Amniotic epithelial cell (primary cell): ENCODE measurements at places on chromosomes 4 and X.

DNA sequence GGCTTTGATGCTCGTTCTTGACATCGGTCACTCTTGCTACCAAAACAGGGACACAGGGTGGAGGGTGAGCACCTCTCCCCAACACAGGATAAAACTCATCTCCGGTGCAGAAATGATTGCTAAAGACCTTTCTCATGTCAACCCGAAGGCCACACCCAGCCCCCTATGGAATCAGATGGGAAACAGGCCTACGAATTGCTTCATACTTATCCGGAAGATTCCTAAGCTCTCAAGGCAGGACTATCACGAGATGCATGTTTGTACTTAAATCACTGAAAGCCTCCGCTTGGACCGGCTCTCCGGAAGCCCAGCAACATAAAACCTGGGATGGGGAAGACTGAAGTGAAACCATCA lies 74.9 kb downstream of the MTMR1 start:
- DNase-seq: peak; percentile 96

- DNase-seq: peak; percentile 64
Measured at GRCh38 chr4:41154814-41155177, 59.5 kb downstream of the APBB2 start.

DNA sequence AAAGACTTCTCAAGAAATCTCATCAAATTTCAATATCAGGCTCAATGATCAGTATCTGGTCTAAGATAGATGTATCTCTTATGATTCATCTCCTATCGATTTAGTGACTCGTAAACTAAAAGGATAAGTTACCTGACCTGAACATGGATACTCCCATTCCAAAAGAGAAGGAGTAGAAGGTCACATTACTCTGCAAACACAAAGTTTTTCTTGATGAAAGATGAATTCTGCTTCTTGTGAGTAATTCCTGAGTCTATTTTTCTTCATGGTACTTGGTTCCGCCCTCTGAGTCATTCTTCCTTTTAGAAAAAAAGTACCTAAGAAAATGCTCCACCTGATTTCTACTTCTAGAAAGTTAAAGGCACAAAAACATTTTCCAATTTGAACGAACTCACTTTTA lies 223.1 kb upstream of the SLIT2 start:
- no peak for DNase-seq

- no peak for DNase-seq
Measured at GRCh38 chr4:73803213-73803612, 33.3 kb upstream of the CXCL6 start.

DNA sequence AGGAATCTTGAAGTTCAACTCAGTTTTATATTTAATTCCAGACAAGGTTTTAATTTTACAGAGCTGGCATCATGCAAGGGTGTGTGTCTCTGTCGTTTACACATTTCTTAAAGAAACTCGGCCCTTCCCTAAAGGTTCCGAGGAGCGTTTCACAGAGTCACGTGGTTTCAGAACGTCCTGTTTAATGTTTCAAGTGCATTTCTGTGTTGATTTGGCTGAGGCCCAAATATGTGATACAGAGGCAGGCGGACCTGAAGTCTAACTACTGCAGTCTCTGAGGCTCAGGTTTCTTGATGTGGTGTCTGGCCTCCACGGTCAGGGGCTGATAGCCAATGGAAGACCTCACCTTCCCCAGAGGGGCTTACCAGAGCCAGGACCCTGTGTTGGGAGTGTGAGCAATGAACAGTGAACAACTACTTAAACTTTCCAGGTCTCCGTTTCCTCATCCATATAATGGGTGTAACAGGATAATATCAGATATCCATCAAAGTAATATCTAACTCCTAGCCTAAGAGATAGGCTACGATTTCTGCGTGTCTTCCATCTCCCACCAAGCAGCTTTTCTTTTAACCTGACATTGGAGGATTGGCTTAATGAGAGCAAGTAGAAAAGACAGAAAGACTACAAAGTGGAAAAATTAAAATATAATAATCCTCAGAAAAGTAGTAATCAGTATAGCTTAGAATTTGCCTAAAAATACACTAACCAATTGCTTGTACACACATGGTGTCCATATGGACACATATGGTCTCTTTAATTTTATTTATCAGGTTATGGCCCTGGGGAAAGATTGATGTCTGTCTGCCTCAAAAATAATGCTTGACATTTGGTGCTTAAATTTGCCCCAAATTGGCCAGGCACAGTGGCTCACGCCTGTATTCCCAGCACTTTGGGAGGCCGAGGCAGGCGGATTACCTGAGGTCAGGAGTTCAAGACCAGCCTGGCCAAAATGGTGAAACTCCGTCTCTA lies 50.0 kb upstream of the TRIM2 start:
- peak; percentile 77 for DNase-seq

DNA sequence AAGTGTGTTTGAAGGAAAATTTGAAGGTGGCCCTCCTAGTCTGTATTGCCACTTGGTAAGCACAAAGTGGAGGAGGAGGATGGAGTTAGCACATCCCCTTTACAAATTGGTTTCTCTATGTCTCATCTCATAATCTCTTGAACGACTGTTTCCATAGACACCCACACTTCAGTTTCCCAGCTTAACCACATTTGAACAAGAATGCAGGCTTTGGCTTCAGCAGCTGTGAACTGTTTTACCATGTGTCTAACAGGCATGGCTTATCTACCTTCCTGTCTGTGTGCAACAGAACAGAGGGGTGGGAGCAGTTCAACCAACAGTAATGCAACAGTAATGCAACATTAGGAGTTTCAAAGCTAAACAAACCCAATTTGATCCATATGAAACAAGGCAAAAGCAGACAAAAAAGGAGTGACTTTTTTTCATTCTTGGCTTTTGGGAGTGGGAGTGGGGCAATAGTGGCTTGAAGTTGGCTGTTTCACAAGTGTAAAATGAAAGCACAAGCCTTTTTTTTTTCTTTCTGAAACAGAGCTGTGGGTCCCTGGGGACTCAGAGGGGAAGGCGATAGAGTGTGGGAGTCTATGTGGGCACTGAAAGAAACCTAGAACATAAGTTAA lies 108.0 kb downstream of the ITM2A start:
- DNase-seq: no peak

DNA sequence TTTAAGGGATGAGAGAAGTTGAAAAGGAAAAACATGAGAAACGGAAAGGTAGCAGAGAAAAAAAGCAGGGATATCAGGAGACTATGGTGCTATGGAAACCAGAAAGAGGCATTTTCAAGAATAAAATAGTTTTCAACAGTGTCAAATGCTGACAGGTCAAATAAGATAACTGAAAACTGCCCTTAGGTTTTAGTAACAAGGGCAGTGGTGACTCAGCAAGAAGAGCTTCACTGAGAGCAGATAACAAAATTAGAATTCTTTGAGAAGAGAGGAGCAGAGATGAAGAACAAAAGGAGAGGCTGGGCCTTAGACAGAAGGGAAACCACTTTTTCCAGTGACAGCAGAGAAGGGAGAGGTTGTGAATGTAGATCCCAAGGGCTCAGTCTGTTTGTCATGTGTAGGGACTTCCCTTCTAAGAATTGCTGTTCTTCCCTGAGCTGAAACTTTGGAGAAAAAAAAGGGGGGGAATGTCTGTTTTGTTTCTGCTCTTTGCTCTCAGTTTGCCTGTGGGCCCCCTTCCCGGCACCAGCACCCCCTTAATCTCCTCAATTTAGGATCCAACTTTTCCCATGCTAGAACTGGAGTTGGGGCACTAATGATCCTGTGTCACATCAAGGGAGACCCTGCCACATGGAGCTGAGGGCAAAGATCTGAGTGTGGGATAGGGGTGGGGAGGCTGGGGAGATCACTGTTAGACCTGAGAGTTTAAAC lies 26.8 kb upstream of the MAGEA10 start:
- DNase-seq: no peak

GRCh38 chr4:107330916-107331315 lies 294.8 kb upstream of the DKK2 start:
- DNase-seq: no peak

DNA sequence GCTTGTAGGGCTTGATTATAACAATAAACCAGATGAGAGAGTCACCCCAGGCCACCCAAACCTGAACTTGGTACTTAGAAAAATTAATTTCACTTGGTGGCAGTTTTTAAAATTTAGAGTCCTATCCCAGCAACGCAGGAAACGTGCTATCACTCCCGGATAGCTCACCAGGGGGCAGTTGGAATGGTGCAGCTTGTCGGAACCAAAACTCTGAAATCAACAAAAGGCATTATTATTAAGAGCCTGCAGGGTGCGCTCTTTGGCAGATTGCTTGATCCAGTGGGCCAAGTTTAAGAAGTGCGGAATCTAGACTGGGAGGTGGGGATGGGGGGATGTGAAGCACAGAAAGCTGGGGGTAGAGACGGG lies 2.4 kb downstream of the FRAS1 start:
- peak; percentile 73 for DNase-seq

DNA sequence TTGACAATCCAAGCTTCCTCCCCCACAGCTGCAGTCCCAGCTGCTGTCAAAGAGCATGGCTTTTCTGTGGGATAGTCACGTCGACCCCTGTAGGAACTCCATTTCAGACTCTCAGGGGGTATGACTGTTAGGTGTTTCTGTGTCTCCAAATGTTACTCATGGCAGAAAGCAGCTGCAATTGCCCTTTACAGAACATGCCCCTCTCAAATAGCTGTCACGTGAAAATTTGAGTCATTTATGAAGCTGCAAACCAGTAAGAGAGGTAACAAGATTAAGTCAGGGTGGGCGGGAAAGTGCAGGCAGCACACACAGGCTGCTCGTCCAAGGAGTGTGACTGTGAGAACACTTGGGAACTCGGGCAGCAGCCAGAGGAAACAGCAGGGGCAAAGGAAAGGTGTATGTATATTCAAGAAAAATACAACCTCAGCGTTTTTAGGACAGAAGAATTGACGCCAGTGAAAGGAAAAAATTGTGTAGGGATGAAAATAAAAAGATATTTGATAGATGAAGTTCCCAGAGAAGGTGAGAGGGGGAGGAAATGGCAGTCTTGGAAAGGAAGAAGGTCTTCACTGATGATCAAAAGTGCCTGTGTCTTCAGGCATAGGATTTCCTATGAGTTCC lies 66.5 kb upstream of the TMEM184C start:
- peak; percentile 49 for DNase-seq

GRCh38 chrX:3161681-3162080 lies 120.4 kb downstream of the ARSF start:
- DNase-seq: no peak

DNA sequence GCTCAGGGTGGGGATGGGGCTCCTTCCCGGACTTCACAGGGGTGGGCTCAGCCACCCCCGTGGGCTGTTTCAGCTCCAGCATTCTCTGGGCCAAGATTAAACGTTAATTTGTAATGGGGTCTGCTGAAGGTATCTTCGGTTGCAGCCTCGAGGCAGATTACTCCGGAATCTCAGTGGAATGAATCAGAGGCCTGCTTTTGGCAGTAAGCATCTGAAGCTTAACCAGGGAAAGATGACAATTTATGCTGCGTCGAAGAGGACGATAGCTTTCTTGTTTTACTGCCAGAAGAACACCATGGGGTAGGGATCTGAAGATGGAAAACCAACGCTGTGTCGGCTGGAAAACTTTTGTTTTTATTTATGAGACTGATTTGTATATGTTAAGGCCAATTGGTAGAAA lies 129.2 kb upstream of the MSX1 start:
- DNase-seq: no peak

DNA sequence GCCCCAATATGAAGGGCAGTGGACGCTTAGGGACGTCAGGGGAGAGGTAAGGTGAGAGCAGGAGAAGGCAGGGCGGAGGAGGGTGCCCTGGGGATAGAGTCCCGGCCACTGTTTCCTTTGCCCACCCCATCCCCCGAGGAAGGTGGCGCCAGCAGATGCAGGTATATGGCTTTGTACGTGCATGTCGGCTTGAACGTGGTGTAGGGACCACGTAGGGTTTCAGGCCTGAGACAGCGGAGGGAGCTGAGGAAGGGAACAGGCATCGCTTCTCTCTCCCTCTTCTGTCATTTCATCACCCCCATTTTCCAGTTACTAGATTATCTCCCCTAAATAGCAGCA lies 97.9 kb downstream of the PHKA2 start:
- no peak for DNase-seq
